RKO (cell line): ENCODE measurements at places on chromosomes 16 and 17.

DNA sequence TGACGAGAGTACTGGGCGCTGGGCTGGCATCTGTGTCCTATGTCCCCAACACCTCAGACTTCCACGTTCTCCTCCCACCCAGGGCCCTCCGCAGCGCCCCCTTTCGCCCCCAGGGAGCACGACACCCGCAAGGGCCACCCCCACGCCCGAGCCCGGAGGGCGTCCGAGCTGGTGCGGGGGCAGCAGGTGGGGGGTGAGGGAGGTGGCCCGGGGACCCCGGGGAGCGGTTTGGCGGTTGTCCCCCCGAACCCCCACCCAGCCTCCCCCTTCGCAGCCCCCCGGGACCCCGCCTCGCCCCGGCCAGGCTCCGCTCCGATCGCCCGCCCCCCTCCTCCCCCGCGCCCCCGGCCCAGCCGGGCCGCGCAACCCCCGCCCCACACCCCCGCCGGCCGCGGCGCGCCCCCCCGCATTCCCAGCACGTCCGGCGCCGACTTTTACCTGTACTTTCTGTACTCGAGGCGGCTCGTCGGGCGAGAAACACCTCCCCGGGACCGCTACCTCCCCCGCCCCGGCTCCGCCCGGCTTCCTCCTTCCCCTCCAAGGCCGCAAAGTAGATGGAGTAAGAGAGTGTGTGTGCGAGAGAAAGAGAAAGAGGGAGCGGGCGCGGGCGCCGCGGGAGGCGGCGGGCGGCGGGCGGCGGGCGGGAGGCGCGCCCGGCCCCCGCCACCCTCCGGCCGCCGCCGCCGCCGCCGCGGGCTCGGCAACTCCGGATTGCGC lies 901 bp downstream of the CDYL2 start:
- DNase-seq: no peak

DNA sequence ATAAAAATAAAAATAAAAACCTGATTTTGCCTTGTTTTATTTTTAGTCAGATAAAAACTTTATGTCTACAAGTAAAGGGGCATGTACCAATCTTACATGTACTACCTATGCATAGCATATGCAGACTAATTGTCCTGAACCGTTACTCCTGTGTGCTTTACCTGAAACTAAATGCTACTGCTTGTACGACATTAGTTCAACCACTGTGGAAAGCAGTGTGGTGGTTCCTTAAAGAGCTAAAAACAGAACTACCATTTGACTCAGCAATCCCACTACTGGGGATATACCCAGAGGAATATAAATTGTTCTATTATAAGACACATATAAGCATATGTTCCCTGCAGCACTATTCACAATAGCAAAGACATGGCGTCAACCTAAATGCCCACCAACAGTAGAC lies 426.0 kb upstream of the PMFBP1 start:
- DNase-seq: no peak

DNA sequence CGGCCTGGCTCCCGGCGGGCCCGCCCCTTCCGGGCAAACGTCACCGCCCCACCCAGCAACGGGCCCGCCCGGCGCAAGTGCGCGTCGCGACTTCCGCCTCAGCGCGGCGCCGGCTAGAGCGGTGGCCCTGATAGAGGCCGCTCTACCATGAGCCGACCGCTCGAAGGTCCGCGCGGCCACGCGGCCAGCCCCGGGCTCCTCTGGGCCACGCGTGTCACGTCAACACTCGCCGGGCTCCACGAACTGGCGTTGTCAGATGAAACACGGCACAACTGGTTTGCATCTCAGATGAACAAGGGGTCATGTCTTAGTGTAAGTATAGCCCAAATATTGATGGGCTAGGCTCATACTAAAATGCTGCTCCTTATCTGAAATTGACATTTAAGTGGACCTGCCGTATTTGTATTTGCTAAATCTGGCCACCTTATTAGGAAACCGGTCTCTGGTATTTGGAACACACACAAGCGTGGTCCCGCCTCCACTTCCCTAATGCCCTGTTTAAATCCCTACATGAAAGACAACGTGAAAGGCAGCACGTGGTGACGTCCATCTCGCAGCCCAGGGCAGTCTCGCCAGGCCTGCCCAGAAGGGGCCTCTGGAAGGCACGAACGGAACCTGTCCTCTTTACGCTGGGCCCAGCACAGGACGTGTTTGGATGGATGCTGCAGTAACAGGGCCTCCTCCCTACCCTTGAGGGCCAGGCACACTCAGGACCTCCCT lies at the start of gene ZNF598:
ZNF598 (minus strand) TSS at position 31 of the 720 bp plus-strand sequence.
- peak; percentile 88 for DNase-seq

DNA sequence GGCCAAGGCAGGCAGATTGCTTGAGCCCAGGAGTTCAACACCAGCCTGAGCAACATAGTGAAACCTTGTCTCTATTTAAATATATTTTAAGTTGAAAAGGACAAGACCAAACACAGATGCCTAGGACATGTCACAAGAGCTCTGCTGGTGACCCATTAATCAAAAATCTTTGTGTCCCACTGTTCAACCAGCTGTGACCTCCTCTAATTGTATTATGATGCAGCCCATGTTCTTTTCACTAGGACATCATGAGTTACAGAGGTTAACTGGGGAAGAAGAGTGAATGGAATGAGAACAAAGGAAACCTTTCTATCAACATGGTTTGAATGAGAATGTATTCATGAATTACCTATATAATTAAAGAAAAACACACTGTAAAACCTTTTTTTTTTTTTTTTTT lies 7.0 kb downstream of the EFTUD2 start:
- no peak for DNase-seq

DNA sequence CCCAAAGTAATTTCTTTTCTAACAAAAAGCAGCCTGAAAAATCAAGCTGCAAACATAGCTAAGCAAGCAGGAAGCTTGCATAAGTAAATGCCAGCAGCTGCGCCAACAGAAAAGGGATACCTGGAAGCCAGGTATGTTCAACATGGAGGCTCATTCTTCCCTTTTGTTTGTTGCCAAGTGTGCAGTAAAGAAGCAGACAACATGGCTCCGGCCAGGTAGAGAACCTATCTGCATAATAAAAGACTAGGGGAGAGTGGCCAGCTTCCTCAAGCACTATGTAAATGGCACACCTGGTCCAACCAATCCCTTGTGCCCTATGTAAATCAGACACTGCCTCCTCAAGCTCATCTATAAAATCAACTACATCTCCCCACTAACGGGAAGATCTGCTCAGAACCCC lies 1407.0 kb downstream of the CDH11 start:
- DNase-seq: no peak

- no peak for DNase-seq
These were observed 2.9 kb downstream of the UNC119 start for GRCh38 chr17:28549236-28550132.

DNA sequence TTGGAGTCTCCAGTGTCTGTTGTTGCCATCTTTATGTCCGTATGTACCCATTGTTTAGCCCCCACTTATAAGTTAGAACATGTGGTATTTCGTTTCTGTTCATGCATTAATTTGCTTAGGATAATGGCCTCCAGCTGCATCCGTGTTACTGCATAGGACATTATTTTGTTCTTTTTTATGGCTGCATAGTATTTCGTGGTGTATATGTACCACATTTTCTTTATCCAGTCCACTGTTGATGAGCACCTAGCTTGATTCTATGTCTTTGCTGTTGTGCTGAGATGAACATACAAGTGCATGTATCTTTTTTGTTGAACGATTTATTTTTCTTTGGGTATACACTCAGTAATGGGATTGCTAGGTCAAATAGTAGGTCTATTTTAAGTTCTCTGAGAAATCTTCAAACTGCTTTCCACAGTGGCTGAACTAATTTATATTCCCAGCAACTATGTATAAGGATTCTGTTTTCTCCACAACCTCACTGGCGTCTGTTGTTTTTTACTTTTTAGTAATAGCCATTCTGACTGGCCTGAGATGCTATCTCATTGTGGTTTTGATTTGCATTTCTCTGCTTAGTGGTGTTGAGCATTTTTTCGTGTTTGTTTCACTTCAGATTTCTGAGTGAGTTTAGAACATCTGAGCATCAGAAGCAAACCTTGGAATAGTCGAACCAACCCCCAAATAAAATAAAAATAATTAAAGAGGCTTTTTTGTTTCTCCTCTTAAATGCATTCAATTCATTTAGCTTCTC lies 304.7 kb downstream of the ZFHX3 start:
- no peak for DNase-seq

- no peak for DNase-seq
These were observed 38.3 kb upstream of the ACSM2B start for GRCh38 chr16:20614186-20615141.

DNA sequence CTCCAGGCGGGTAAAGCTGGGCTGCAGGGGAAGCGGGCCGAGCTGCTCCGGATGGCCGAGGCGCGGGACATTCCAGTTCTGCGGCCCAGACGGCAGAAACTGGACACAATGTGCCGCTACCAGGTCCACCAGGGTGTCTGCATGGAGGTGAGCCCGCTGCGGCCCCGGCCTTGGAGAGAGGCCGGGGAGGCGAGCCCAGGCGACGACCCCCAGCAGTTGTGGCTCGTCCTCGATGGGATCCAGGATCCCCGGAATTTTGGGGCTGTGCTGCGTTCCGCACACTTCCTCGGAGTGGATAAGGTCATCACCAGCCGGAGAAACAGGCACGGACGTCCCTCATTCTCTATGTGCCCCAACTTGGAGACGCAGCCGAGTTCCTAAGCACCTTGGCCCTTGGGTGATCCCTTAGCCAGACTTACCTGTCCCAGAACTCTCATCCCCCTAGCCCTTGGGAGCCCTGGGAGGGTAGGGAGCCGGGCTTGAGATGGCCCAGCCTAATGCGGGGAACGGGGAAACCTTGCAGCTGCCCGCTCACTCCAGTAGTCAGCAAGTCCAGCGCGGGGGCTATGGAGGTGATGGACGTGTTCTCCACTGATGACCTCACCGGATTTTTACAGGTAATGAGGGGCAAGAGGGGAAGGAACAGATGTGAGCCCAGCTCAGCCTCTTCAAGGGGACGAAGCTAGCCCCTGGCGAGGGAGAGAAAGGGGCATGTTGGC lies 806 bp downstream of the MRM1 start:
- DNase-seq: peak; percentile 39

DNA sequence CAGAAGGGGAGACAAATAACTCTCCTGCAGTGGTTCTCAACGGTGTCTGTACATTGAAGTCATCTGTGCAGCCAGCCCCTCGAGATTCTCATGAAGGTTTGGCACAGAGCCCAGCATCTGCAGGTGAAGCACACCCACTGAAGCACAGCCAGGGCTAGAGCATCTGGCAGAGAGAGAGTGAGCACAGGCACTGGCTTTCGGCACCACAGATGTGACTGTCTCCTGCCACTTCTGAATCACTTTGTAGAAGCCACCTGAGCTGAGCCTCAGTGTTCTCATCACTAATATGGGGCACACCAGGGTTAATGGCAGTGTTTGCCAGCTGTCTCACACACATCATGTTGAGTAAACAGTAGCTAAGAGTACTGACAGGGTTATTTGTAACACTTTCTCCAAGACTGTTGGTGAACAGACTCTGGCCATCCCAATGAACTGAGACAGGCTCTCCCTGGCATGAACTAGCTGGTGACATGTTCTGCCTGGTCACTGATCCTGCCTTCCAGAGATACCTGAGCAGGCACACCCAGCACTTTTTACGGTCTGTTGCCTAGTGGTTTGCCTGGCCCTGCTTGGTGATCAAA lies 10.9 kb downstream of the HSPB9 start:
- peak; percentile 28 for DNase-seq
